ENCODE measurements at places on chromosomes 6 and 20.

DNA sequence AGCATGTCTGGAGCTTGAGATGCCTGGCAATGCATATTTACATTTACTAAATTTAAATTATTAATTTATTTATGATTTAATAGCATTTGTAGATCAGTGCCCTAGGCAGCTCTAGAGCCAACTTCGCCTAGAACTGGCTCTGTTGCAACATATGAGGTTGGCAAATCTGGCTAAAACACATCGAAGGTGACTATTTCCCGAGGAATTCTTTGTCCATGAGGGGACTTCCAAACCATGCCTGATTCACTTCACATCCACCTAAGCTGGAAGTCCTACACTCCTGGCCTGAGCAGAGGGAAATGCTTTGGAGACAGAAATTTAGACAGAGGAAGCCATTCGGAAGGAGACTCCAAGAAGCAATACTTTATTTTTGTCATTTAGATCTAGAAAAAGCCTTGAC lies 211.0 kb upstream of the ARG1 start:
- DNase-seq, result no peak

DNA sequence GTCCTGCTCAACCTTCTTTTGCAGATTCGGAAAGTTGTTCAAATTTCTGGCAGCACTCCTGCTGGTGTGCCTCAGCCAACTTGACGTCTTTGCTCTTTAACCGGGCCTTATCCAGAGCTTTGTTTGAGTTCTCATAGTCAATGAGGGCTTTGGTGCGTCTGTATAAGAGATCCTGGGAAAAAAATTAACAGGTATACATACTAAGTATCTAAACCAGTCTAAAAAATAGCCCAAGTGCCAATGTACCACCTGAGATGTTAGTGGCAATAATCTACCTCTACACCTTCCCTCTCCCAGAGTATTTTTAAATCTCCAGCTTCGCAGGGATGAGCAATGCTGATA lies 21.1 kb downstream of the SNX5 start:
- no peak for DNase-seq

DNA sequence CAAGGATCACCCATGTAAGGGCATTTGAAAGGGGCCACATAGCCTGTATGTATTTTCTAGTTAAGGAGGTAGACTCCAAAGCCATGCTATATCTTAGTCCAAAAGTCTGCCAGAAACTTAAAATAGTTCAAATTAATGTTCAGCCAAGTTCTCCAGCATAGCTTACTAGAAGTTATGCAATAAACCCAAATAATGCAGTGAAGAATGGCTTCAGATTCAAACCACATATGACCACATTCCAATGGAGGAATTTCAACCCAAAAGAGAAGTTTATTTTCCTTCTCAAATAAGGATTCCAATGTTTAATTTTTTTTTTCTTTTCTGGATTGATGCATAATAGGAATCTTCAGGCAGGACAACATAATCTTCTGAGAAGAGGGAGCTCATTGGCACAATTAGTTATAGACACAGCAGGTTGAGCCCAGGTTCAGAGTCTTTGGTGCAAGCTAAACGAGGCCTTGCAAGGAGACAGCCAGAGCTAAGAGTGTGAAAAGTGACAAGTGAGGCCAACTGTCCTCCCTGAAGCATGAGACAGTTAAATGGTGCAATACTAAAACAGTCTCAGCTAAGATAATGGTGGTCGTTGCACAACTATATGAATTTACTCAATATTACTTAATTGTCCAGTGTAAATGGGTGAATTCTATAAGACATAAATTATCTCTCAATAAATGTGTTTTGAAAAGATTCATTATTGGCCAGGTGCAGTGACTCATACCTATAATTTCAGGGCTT lies 598.8 kb upstream of the CDH4 start:
- DNase-seq, result no peak

GRCh38 chr6:56802584-56802983 lies 152.3 kb upstream of the BEND6 start:
- no peak for DNase-seq

DNA sequence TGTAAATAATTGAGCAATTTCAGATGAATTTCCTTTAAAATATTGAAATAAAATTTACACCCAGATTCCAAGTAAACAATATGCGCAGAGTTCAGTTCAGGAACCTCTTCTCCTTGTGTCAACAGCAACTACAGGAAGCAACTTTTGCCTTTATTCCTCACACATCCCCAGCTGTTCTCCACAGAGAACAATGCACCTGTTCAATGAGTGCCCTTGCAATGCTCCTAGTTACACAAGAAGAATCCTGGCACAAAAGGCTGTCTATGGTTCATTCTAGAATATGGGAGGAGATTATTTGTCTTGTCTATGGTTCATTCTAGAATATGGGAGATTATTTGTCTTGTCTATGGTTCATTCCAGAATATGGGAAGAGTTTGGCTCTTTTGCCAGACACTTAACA lies 454.9 kb downstream of the BTBD3 start:
- DNase-seq, result no peak

- no peak for DNase-seq
Observed at GRCh38 chr6:164898412-164898811, 411.0 kb downstream of the C6orf118 start.

- no peak for DNase-seq
Observed at GRCh38 chr6:26306232-26306631, 58.8 kb upstream of the BTN3A2 start.

DNA sequence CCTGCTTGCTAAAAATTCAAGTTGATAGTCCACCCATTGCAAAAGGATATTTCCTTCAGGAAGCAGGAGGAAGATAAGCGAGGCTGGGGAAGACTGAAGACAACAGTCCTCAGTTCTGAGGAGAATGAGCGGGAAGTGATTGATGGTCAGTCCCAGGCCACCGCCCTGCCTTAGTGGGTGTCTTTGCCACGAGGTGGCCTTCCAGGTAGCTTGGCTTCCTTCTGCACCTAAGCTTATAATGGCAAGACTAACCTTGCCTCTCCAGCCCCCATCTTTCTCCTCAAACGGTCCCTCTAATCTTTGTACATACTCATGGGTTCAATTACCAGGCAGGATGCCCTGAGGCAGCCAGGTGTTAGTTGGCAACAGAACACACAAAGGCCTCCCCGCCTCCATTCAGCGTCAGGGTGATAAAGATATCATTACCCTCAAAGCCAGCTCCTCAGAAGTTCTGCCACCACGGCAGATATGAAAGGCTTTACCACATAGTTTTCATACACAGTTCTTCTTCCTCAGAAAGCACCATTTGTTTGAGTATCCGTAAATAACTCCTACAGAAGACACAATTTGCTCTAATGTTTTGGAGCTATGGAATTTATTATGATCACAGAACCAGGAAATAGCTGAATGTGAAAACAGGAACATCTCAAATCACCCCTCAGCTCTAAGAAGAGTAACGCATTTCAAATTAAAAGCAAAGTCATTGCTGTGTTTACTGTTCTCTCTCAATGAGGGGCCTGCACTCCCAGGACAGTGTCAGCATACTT lies 249.4 kb downstream of the ATXN1 start:
- DNase-seq, result no peak

- DNase-seq, result no peak
Observed at GRCh38 chr6:7172649-7173048, 64.9 kb downstream of the RREB1 start.

GRCh38 chr6:42714098-42714761 lies 8.2 kb downstream of the PRPH2 start:
- DNase-seq, result no peak

DNA sequence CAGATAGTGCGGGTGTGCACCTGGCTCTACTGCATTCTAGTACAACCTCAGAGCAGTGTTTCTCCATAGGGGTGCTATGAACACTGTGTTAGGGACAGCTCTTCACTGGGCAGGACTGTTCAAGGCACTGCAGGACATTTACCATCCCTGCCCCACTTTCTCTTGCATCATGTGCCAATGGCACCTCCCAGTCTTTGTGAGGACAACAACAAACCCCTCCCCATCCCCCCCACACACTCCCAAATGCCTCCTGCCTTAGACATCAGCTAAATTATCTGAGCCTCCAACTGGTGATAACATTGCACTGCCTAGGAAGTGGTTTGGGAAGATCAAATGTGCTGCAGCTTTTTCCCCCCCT lies 98.9 kb downstream of the FYN start:
- DNase-seq, result no peak

GRCh38 chr6:109456111-109456583 lies 575 bp upstream of the MICAL1 start:
- no peak for DNase-seq

DNA sequence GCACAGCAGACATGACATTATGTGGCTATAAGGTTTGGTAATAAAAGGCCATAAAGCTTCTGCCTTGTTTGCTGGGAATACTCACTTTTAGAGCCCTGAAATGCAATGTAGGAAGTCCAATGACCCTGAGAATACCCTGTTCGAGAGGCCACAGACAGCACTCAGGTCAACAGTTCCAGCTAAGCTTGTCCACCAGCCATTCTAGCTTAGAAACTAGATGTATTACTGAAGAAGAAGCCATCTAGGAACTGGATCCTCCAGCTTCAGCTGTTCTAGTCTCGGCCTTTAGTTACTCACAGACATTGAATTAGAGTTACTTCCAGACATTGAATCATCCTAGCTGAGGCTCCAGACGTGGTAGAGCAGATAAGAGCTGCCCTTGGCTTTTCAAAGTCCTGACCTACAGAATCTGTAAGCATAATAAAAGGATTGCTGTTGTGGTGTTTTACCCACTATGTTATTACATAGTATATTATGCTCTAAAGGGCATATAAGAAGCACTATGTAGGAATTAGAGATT lies 84.9 kb downstream of the MMS22L start:
- DNase-seq, result no peak

- no peak for DNase-seq
Observed at GRCh38 chr6:140541288-140541687, 1166.8 kb upstream of the CITED2 start.

DNA sequence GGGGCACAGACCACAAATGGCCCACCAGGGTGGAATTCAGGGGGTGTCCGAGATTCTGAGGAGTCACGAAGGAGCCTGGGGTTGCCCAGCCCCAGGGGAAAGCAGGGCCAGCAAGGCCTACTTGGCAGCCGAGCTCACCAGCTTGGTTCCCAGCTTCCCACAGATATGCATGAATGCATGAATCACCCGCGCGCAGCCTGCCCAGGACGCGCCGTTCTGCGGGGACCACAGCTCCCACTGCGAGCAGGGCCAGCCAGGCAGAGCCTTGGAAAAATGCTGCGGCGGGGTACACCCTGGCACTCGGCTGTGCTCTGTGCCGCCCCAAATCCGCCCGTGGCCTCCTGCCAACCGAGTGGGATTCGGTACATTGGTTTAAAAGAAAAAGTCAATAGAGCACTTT lies 211.0 kb downstream of the NFATC2 start:
- no peak for DNase-seq

DNA sequence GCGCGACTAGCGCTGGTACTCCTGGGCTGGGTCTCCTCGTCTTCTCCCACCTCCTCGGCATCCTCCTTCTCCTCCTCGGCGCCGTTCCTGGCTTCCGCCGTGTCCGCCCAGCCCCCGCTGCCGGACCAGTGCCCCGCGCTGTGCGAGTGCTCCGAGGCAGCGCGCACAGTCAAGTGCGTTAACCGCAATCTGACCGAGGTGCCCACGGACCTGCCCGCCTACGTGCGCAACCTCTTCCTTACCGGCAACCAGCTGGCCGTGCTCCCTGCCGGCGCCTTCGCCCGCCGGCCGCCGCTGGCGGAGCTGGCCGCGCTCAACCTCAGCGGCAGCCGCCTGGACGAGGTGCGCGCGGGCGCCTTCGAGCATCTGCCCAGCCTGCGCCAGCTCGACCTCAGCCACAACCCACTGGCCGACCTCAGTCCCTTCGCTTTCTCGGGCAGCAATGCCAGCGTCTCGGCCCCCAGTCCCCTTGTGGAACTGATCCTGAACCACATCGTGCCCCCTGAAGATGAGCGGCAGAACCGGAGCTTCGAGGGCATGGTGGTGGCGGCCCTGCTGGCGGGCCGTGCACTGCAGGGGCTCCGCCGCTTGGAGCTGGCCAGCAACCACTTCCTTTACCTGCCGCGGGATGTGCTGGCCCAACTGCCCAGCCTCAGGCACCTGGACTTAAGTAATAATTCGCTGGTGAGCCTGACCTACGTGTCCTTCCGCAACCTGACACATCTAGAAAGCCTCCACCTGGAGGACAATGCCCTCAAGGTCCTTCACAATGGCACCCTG lies 1.6 kb downstream of the TPBG start:
- DNase-seq, result no peak

GRCh38 chr20:17343656-17344452 lies 117.0 kb downstream of the PCSK2 start:
- DNase-seq, result no peak

DNA sequence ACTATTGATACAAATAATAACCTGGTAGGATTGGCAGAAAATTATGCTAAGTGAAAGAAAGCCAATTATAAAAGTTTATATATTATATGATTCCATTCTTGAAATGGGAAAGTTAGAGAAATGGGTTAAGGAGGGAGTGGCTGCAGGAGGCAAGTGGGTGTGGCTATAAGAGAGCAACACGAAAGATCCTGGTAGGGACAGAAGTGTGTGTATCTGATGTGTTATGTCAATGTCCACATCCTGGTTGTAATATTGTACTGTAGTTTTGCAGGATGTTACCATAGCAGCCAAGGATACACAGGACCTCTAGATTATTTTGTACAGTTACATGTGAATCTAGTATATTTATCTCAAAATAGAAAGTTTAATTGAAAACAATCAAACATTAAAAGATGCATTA lies 46.8 kb downstream of the SNX5 start:
- DNase-seq, result no peak

DNA sequence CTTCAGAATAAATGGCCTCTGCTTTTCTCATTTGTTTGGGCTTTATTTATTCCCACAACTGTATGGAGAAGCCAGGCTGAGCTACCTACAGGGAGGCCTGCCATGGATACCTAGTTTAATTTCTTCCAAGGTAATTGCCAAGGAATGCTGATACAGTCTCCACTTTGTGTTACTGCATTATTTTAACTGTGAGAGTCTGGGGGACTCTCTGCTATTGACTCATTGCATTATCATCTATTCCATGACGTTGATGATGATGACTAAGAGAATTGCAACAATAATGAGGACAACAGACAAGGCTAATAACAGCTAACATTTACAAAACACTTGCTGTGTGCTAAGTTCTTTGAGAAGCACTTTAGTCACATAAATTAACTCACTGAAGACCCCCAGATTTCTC lies 88.3 kb upstream of the COL21A1 start:
- no peak for DNase-seq

DNA sequence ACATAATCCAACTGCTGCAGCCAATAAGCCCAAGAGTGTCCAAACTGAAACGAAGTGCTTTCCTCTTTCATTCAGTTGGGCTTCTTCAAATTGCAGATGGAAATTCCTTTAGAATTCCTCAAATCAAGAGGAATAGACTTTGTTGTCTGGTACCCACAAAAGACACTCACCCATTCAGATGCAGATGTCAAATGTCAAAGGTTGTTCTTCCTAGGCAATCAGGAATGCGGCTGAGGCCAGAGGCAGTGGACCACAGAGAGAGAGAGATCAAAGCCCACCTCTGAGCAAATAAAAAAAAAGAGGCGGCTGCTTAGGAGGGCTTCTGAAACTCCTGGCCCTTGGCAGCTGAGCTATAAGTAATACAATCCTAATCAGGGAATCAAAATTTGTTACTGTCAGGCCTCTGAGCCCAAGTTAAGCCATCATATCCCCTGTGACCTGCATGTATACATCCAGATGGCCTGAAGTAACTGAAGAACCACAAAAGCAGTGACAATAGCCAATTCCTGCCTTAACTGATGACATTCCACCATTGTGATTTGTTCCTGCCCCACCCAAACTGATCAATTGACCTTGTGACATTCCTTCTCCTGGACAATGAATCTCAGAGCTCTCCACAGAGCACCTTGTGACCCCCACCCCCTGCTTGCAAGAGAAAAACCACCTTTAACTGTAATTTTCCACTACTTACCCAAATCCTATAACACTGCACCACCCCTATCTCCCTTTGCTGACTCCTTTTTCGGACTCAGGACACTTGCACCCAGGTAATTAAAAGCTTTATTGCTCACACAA lies 303.0 kb upstream of the GJE1 start:
- no peak for DNase-seq

- DNase-seq, result no peak
Observed at GRCh38 chr6:90681863-90682262, 95.0 kb upstream of the MAP3K7 start.

All from hematopoietic multipotent progenitor cell treated with erythropoietin and hydrocortisone succinate and interleukin-3 and kit ligand, for 17 days (in vitro differentiated cells).